ENCODE measurements at places on chromosomes 16 and 17.
A peak's percentile ranks its signal among the peaks of the same experiment; 100 is the strongest.

- no peak for DNase-seq
Measured at GRCh38 chr17:2060385-2060658, 5.4 kb downstream of the HIC1 start.

- DNase-seq, result no peak
Measured at GRCh38 chr16:85461022-85461813, 151.9 kb upstream of the GSE1 start.

DNA sequence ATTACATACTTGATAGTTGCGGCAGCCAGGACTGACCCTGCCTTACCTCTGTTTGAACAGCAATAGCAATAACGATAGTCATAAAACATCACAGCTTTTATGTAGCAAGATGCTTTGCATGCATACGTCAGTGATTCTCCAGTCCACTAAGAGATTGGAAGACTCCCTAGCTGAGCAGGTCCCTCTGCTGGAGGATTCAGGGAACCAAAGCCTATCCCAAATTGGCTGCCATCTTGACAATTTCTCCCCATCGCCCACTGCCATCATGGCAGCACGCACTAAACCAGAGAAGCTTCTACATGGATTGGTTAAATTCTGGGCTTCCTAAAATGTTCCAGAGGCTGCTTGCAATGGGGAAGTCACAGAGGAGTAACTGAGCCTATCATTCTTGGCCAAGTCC lies 360.6 kb upstream of the XYLT1 start:
- no peak for DNase-seq

GRCh38 chr16:66057057-66057456 lies 309.4 kb upstream of the CDH5 start:
- DNase-seq, result no peak

- DNase-seq, result no peak
Measured at GRCh38 chr16:85455534-85455933, 157.6 kb upstream of the GSE1 start.

DNA sequence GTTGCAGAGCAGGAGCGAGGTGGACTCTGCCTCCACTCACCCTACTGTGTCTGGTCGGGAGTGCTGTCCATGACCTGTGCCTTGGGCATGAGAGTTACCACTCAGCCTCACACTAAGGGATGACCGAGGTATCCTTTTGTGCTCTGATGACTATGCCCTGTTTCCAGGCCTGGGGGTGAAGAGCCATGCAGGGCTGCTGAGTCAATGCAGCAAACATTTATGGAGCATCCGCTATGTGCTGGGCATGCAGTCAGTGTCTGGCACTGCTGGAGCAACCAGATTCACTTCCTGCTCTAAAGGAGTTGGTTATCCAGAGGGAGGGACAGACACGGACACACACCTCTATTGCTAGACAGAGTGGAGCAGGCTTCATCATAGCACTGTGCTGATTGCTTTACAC lies 7.6 kb upstream of the HNF1B start:
- no peak for DNase-seq

GRCh38 chr16:79628988-79629387 lies 28.5 kb upstream of the MAF start:
- no peak for DNase-seq

DNA sequence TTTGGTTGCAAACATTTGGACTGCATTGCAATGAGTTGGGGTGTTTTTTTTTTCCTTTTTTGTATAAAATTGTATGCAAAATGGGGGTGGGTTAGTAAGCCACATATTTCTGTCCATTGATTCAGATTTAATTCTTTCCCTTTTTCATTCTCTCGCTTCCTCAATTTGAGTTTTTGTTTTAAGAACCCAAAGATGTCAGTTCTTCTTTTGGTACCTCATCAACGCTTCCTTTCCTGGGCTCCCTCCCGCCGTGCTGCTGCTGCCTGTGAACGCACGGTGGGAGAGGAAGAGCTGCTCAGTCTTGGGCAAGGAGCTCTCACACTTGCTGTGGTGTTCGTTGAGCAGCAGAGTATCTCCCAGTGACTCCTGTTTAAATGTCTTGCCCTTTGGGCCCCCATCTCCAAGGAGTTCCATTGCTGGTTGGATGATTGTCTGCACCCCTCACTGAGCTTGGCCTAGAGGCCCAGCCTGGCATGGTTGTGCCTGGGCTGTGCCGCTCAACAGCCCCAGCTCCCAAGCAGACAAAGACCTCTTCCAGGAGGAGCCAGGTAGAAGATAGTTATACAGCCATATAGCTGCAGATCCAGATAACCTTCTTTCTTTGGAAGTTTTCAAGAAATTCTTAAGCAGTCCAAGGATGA lies 13.6 kb downstream of the UBFD1 start:
- no peak for DNase-seq

DNA sequence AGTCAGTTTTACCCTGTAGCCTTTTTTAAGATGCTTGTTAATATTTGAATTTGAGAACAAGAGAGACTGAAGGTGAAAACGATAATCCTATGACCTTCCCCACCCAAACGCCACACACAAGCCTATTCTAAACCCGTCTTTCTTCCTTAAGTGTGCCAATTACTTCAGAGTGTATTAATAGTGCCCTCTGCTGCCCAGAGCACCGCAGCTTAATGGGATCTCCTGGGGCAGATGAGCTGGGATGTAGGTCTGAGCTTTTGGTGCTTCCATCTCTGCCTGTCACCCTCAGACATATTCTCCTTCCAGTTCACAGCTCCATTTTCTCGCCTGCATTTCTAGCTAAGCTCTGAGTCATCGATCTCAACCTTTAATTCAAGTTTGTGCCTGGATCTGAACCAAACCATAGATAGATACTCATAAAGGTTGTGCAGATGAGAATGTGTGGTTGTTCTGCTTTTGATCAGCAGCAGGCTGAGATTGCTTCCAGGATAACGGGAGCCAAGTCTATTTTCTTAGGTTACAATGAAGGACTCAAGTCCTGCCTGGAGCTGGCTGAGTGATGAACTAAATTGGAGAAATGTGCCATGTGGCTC lies 46.4 kb upstream of the CDH13 start:
- DNase-seq, result no peak

DNA sequence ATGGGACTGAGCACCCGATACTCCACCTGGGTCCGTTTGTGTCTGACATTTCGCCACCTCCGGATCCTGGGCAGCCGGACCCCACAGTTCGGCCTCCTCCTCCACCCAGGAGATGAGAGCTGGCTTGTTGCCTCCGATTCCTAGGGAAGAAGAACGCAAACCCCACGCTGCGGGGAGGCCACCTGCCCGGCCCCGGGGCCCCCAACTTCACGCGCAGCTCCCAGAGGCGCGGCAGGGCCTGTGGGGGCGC lies 542 bp downstream of the ZNF764 start:
- DNase-seq, result no peak

GRCh38 chr16:14955546-14956231 lies 18.4 kb downstream of the NPIPA1 start:
- DNase-seq, result no peak

DNA sequence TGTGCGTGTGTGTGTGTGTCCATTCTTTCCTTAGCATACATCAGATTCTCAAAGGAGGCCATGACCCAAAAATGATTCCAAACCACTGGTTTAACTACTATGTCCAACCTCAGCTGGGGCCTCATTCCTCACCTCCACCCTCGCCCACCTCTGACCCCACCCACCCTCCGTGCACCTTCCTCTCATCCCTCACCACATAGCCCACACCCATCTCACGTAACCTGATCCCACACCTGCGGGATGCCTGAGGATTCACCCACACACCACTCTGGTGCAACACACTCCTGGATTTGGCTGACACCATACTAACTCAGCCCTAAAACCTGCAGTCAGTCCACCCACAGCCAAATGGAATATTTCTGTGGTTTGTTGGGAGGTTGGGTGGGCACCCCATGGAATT lies 3.3 kb upstream of the CSNK2A2 start:
- DNase-seq, result no peak

- no peak for DNase-seq
Measured at GRCh38 chr16:11349599-11350276, 4.5 kb downstream of the RMI2 start.

- DNase-seq, result no peak
Measured at GRCh38 chr17:28717578-28718332, at the start of gene RAB34. Gene RAB34 (minus strand): TSS chr17:28717868. CDS start chr17:28717266, 602 bp downstream.

DNA sequence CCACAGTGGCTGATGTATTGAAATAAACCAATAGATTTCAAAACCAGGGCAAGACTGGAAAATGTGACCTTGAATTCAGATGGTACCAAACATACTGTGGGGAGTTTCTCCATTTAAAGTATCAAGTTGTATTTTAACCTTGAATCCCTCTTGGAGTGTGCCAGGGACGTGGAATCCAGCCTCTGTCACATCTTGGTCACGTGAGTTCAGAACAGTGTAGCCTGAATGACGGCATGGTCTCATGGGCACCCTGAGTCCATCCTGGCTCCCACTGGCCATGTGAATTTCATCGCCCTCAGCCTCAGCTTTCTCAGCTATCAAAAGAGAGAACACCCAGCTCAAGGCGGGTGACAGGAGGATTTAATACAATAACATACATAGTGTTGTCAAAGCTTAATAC lies 6.8 kb downstream of the ZNF771 start:
- no peak for DNase-seq

DNA sequence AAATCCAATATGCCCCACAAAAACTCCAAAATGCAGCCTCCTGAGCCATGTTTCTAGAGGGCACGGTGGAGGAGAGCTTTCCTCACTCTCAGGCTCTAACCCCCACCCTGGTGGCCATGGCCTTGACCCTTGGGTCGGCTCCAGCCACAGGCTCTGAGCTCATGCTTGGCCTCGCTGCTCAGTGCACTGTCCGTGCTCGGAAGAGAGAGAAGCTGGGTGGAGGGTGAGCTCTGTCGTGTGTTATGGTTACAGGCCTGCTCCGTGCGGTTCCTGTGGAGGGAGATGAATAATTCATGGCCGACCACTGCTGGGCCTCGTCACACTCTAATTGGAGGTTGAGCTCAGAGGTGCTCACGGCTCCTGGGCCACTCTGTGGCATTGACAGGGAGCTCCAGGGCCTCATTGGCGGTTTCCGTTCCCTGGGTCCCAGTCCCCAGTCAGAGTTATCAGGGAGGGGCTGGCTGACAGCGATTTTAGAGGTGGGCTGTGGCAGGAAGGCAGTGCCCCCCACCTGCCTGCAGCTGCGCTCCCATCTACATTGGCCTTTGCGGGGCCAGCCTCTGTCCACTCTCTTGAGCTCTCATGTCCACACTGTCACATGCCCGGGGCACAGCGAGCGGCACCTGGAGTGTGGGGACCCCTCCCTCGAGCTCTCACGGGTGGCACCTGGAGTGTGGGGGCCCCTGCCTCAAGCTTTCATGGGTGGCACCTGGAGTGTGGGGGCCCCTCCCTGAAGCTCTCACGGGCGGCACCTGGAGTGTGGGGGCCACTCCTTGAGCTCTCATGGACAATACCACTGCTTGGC lies 24.9 kb downstream of the ACSF3 start:
- DNase-seq, result no peak

DNA sequence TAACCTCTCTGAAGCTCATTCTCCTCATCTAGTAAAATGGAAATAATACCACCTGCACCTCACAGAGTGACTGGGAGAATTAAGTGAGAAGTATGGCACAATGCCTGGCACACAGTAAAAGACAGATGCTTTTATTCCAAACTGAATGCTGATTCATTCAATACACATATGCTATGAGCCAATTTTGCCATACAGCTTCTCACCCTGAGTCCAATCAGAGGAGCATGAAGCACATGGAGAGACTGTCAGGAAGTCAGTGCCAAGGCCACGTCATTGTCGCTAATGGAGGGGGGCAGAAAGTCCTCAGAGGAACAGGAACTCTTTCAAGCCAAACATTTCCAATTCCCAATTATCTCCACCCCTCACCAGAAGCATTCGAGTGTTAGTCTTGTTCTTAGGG lies 11.6 kb downstream of the MKS1 start:
- DNase-seq, result no peak

DNA sequence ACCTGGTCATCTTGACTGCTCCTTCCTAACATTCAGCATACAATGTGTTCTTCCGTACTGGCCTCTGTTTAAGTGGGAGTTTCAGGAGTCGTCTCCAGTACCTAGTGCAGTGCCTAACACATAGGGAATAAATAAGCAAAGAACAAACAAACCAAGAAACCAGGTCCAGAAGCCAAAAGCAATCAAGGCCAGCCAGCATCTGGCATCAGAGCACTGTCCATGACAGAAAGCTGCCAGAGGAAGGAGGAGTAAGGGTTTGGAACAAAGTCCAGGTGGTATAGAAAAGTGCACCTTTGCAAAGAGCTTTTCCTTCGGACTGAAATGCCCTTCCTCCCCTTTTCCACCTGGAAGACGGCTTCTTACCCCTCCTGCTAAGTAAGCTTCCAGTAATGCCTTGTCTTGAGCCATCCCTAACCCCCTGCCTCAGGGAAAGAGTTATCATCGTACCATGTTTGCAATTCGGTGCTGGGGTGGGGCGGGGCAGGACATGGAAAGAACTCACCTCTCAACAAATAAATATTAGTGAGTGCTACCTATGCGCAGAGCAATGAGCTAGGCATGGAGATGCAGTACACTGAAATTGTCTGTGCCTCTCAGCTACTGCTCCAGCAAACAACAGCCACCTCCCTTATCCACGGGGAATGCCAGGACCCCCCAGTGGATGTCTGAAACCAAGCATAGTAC lies 47.6 kb downstream of the C17orf67 start:
- DNase-seq, result no peak

DNA sequence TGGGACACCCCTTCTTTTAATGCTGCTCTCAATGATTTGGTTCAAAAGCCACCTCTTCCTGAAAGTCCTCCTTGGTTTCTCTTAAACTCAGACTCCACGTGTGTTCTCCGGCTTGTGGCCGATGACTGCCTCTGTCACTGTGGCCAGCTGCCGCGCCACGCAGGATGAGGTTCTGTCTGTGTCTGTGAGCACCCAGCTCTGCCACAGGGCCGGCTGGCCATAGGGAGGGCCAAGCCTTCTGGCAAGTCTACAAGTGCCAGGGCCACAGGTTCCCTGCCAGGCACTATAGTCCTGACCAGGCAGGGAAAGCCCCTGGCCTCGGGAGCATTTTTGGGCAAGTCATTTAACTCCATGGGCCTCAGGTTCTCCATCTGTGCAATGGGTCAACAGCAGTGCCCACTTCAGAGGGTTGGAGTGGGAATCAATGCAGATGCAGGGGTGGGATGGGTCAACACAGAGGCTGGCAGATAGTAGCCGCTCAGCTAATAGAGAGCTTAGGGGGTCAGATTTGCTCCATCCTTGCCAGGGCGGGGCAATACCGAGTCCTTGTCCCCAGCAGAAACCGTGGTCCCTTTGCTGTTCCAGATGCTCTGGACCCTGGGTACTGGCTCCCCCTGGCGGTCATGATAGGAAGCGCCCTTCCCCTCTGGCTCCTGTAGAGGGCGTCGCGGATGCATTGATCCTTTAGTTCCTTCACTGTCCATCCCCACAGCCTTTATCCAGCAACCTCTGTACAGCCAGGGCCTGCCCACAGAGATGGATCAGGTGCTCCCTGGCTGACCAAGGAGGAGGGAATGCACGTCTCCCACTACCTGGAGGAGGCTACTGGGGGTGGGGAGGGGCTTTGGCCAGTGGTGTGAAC lies 19.3 kb upstream of the ADGRG3 start:
- peak; percentile 80 for DNase-seq

- no peak for DNase-seq
Measured at GRCh38 chr16:23716484-23716883, 3.5 kb upstream of the ERN2 start.

GRCh38 chr17:45338996-45339535 lies 22.2 kb upstream of the MAP3K14 start:
- no peak for DNase-seq
